ENCODE measurements at places on chromosomes 2 and 18. TPM values are rescaled to one million over a fixed set of nuclear protein-coding genes. Genes with fewer than 3 reads are reported as not detected.

The PIEZO2 gene
- not detected for total RNA-seq

The EN1 gene
- total RNA-seq = not detected

The SERPINB3 gene
- total RNA-seq = not detected

The TRABD2A gene
- total RNA-seq = 74.6 TPM

The ZNF804A gene
- not detected for total RNA-seq

The IL18R1 gene
- 22.1 TPM for total RNA-seq

The KCNE4 gene
- total RNA-seq = not detected

The MARCHF4 gene
- not detected for total RNA-seq

The RNF152 gene
- total RNA-seq = 0.50 TPM

The HSBP1L1 gene
- total RNA-seq = 7.2 TPM

The FTCDNL1 gene
- 2.3 TPM for total RNA-seq

The C1GALT1C1L gene
- total RNA-seq = not detected

The TOGARAM2 gene
- total RNA-seq = 3.7 TPM

The LGALSL gene
- total RNA-seq = 0.83 TPM

The PRSS56 gene
- not detected for total RNA-seq

The GREB1L gene
- not detected for total RNA-seq

The ANKRD30B gene
- total RNA-seq = not detected

The CCDC85A gene
- not detected for total RNA-seq

The METAP1D gene
- total RNA-seq = 4.9 TPM

The TMEM131 gene
- total RNA-seq = 40.6 TPM

The TEKT4 gene
- not detected for total RNA-seq

The INO80D gene
- 27.3 TPM for total RNA-seq

The FAP gene
- total RNA-seq = not detected

The HJURP gene
- 141 TPM for total RNA-seq

The DSG4 gene
- not detected for total RNA-seq

The ITGB6 gene
- total RNA-seq = not detected

The CABYR gene
- total RNA-seq = 1.3 TPM

The UGT1A5 gene
- not detected for total RNA-seq

The TTN gene
- 11.6 TPM for total RNA-seq

The IRS1 gene
- total RNA-seq = 6.6 TPM

The VIT gene
- not detected for total RNA-seq

The CYP27A1 gene
- 0.22 TPM for total RNA-seq

The CNGA3 gene
- not detected for total RNA-seq

The APOB gene
- not detected for total RNA-seq

The SPATS2L gene
- total RNA-seq = 56.7 TPM

The VWC2L gene
- total RNA-seq = not detected

The MOGAT1 gene
- total RNA-seq = not detected

The DSG1 gene
- not detected for total RNA-seq

The ESPNL gene
- total RNA-seq = not detected

The PTPN4 gene
- total RNA-seq = 75.2 TPM

Measured in activated CD4-positive, alpha-beta T cell treated with anti-CD3 and anti-CD28 coated beads, Interleukin-2, amount 10 ng/mL, durations not matched to agents 7 days and 5 days (primary cell).